SJCRH30 (cell line): ENCODE measurements at places on chromosomes 3 and 15. TPM values are rescaled to one million over a fixed set of nuclear protein-coding genes. Genes with fewer than 3 reads are reported as not detected.

- no peak for DNase-seq
Observed at GRCh38 chr3:192684151-192684550, 43.2 kb downstream of the FGF12 start.

DNA sequence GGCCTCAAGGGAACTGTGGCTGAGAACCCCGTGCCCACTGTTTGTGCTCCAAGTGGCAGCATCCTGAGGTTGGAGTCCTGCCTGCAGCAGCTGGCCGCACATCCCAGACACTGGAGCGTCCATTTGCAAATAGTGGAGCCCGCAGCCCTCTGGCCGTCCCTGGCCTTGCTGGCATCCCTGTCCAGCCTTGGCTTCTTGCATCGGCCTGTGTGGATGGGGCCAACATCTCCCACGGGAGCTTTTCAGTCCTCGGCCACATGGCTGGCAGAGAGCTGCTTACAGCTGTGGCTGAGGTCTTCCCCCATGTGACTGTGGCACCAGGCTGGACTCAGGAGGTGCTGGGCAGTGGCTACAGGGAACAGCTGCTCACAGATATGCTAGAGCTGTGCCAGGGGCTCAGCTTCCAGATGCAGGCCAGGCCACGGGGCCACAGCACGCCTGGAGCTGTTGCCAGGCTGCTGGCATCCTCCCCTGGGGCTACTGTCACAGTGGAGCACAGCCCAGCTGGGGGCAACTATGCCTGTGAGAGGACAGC is 71.2 kb downstream of the FAM43A start:
- DNase-seq = no peak

GRCh38 chr3:11014752-11015151 is 22.2 kb downstream of the SLC6A1 start:
- DNase-seq = no peak

GRCh38 chr3:187027531-187028278 is 97.4 kb downstream of the ST6GAL1 start:
- no peak for DNase-seq

FETUB gene
- not detected in 2 replicates for total RNA-seq

MSL2 gene
- total RNA-seq = 23.5 and 26.2 TPM in 2 replicates

SLC28A2 gene
- total RNA-seq = not detected in 2 replicates

DUOXA2 gene
- total RNA-seq = not detected in 2 replicates
